ENCODE measurements at places on chromosomes 7 and 10. TPM values are rescaled to one million over a fixed set of nuclear protein-coding genes. Genes with fewer than 3 reads are reported as not detected.

CTNNA3 gene
- 2.3 TPM for total RNA-seq

WNT8B gene
- total RNA-seq = not detected

EPHA1 gene
- 109 TPM for total RNA-seq

CPA4 gene
- not detected for total RNA-seq

SUGCT gene
- 2.7 TPM for total RNA-seq

POLR2J2 gene
- 2.6 TPM for total RNA-seq

OTUD1 gene
- 3.8 TPM for total RNA-seq

ACTA2 gene
- total RNA-seq = 2.4 TPM

UCMA gene
- total RNA-seq = not detected

GNG11 gene
- 0.68 TPM for total RNA-seq

WDFY4 gene
- not detected for total RNA-seq

HABP2 gene
- total RNA-seq = not detected

SMO gene
- total RNA-seq = 70.0 TPM

GATAD1 gene
- total RNA-seq = 36.5 TPM

ADK gene
- 26.8 TPM for total RNA-seq

GJD4 gene
- not detected for total RNA-seq

GSTO2 gene
- 12.0 TPM for total RNA-seq

GSDME gene
- 5.8 TPM for total RNA-seq

ATP5MK gene
- total RNA-seq = 338 TPM

FRMD4A gene
- 19.6 TPM for total RNA-seq

STEAP4 gene
- not detected for total RNA-seq

TEX47 gene
- total RNA-seq = not detected

HMX2 gene
- 0.35 TPM for total RNA-seq

NOS3 gene
- total RNA-seq = 4.5 TPM

GRB10 gene
- total RNA-seq = 108 TPM

SLC39A12 gene
- not detected for total RNA-seq

OR2A1 gene
- not detected for total RNA-seq

CSTF2T gene
- total RNA-seq = 42.1 TPM
